ENCODE measurements at places on chromosomes 5 and 9.

DNA sequence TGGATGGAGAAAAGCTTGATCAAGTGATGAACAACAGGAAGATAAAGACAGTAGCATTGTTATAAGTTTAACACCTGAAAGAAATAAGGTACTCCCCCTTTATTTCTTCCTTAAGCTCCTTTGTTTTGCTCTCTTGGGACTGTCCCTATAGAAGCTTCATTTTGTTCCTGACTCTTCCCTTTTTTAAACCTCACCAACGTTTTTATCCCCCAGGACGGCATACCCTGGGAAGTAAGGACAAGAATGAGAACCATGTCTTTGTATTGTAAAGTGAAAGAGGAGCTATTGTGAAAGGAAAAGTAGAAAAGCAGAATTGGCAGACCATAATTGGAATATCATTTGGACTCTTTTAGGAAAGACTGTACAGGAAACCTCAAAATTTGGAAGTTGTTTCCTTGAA is 1368.6 kb upstream of the C9orf72 start:
- no peaks in the 10 kb centered on the region for H3K36me3 ChIP-seq
- H3K4me3 ChIP-seq = no peak overlapping the region
- DNase-seq = no peak

- no peaks in the 10 kb centered on the region for H3K4me1 ChIP-seq
- H3K4me3 ChIP-seq = no peak overlapping the region
- no peak overlapping the region for H3K27ac ChIP-seq
- H3K36me3 ChIP-seq = no peaks in the 10 kb centered on the region
These were observed 32.2 kb upstream of the GALNT10 start for GRCh38 chr5:154158379-154158737.

DNA sequence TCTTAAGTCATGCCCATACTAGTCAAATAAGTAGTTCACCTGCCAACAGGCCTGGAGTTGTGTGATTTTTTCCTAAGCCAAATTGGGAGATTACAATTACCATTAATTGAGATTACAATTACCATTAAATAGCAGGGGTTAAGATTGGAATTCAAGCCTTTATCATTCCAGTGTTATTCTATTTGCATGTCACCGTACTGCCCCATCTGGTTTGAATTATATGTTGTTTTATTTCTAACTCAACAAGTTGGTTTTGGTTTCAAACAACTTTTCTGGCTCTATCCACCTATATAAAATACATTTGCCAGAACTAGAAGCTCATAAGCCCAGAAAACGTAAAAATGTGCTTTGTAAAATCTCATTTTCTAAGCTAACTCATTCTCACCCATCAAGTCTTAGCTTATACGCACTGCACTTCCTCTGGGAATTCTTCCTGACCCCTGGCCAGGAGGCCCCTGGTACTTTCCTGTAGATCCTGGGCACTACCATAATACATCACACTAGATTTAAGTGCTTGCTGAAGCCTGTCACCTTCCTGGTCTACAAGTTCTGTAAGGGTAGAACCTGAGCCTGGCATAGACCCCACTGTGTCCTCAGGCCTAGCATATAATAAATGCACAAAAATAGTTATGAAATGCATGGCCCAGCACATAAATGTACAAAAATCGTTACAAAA is 242.0 kb upstream of the TRPM3 start:
- peak; percentile 9 for DNase-seq
- H3K4me1 ChIP-seq = no peaks in the 10 kb centered on the region
- no peaks in the 10 kb centered on the region for H3K27me3 ChIP-seq
- no peaks in the 10 kb centered on the region for H3K36me3 ChIP-seq
- no peak overlapping the region for H3K4me3 ChIP-seq

DNA sequence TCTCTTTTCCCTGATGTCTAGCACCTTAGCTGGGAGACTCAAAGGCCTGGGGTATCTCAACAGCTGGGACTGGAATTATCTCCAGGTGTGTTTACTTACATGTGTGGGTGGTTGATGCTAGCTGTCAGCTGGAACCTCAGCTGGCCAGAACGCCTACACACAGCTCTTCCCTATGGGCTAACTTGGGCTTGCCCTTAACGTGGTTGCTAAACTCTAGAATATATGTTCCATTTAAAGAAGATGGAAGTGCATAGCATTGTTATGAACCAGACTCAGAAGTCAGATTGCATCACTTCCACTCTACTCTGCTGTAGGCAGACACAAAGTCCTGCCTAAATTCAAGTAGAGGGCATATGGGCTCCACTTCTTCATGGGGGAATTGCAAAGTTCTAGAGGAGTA is 29.3 kb downstream of the SGCD start:
- DNase-seq = peak; percentile 48
- no peak overlapping the region for H3K4me3 ChIP-seq
- no peaks in the 10 kb centered on the region for H3K36me3 ChIP-seq
- peaks cover 3% of the 10 kb centered on the region for H3K4me1 ChIP-seq
- no peaks in the 10 kb centered on the region for H3K27me3 ChIP-seq

DNA sequence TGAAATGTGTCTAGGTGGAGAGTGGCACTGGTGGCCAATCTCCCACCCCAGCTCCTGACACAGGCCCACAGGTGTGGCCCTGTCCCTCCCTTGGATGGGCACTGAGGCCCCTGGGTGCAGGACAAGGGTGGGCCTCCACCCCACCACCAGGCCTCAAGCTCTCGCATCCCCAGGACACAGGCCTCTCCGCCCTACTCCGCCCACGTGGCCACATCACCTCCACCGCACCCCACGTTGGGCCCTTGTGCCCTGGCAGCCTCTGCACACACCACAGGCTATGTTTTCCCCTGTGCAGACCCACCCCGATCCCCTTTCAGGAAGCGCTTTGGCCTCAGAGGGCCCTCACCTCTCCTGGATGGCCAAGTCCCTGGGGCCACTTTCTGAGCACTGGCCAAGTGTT is 54.7 kb downstream of the SECISBP2 start:
- no peaks in the 10 kb centered on the region for H3K4me1 ChIP-seq
- H3K27me3 ChIP-seq = no peaks in the 10 kb centered on the region
- H3K36me3 ChIP-seq = no peaks in the 10 kb centered on the region

DNA sequence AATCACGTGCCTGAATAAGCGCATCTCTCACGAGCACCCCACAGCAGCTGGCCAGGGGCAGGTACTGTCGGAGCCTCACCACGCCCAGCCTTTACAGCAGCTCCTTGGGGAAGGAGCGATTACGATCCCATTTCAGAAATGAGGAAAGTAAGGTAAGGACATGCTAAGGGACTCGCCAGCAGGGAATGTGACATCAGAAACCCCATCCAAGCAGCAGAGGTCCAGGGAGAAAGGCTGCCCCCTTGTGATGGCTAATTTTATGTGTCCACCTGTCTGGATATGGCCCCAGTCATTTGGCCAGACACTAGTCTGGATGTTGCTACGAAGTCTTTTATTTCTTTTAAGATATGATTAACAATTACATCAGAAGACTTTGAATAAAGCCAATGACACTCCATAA is 77.3 kb downstream of the UBE2QL1 start:
- DNase-seq = no peak
- no peaks in the 10 kb centered on the region for H3K4me1 ChIP-seq
- no peaks in the 10 kb centered on the region for H3K36me3 ChIP-seq
- H3K27me3 ChIP-seq = no peaks in the 10 kb centered on the region

GRCh38 chr5:148794275-148794674 is 32.1 kb upstream of the ADRB2 start:
- H3K27ac ChIP-seq = no peak overlapping the region
- DNase-seq = peak; percentile 30

DNA sequence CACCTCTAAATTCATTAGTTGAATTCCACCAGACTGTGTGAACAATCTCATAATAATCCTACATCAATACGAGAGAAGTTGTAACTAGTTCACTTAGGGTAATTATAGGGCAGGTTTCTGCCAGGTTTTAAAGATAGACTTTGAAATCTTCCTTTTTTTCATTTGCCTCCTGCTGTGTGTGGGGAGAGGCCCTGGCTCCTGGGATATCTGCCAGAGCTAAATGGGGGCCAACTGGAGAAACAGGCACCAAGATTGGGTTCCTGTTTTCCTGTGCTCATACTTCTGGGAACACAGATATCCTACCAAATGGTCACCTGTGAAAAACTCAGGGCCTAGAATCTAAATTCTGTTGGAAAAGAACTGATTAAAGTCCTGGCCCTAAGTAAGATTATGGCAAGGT is 42.3 kb downstream of the SH3RF2 start:
- H3K27me3 ChIP-seq = no peaks in the 10 kb centered on the region
- H3K36me3 ChIP-seq = no peaks in the 10 kb centered on the region
- DNase-seq = peak; percentile 38
- no peak overlapping the region for H3K27ac ChIP-seq
- H3K4me3 ChIP-seq = no peak overlapping the region

- H3K4me3 ChIP-seq = peak overlapping the region; percentile 80
- DNase-seq = no peak
- no peaks in the 10 kb centered on the region for H3K36me3 ChIP-seq
- H3K27ac ChIP-seq = no peak overlapping the region
These were observed 2.3 kb downstream of the ADRB2 start for GRCh38 chr5:148828511-148829247.

DNA sequence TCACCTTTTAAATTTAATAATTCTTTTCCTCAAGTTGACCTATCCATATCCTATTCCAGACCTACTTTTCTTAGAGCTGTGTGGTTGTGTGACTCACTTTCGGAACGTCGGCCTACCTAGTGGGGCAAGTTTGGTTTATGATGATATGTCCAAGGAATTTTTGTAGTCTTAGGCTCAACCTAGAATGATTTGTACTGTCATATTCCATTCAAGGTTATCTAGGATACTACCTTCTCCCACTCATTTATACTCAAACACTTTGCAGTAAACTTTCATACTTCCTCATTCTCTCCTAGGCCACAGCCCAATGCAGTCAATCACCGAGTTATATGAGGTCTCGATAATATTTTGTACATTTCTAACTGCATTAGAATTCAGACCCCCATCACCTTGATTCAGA is 61.9 kb downstream of the PIK3R1 start:
- no peaks in the 10 kb centered on the region for H3K27me3 ChIP-seq
- no peak overlapping the region for H3K4me3 ChIP-seq
- peak; percentile 23 for DNase-seq
- no peaks in the 10 kb centered on the region for H3K4me1 ChIP-seq
- peaks cover 1% of the 10 kb centered on the region for H3K36me3 ChIP-seq
